ENCODE measurements at places on chromosomes 3 and 15. TPM values are rescaled to one million over a fixed set of nuclear protein-coding genes. Genes with fewer than 3 reads are reported as not detected.

The MAPKAPK3 gene
- 65.7 TPM for total RNA-seq

The FGD5 gene
- 5.3 TPM for total RNA-seq

The EID1 gene
- total RNA-seq = 414 TPM

The LNP1 gene
- 10.0 TPM for total RNA-seq

The ZKSCAN7 gene
- total RNA-seq = 5.8 TPM

The GOLGA8S gene
- 0.48 TPM for total RNA-seq

The PLSCR5 gene
- total RNA-seq = not detected

The SLC35G2 gene
- 21.7 TPM for total RNA-seq

GRCh38 chr15:80502782-80503181, 98.6 kb downstream of the ARNT2 start:
- DNase-seq = no peak

GRCh38 chr15:89490081-89490813, 6.1 kb downstream of the RHCG start:
- no peak for DNase-seq

DNA sequence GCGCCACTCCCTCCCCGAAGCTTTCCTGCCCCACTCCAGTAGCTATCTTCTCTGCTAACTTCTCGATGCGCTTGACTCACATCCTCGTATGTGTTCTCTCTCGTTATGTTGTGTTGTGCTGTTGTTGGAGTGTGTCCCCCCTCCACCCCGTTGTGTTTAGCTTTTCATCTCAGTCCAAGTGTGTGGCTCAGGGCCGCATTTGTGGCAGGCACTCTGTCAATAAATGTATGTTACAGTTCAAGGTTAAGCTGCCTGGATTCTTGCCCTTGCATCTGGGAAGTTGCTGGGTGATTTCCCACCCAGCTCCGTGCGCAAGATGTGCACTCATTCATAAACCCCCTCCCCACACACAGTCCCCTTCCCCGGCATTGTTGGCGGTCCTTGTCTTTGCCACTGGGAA, 71.9 kb downstream of the PGPEP1L start:
- no peak for DNase-seq

DNA sequence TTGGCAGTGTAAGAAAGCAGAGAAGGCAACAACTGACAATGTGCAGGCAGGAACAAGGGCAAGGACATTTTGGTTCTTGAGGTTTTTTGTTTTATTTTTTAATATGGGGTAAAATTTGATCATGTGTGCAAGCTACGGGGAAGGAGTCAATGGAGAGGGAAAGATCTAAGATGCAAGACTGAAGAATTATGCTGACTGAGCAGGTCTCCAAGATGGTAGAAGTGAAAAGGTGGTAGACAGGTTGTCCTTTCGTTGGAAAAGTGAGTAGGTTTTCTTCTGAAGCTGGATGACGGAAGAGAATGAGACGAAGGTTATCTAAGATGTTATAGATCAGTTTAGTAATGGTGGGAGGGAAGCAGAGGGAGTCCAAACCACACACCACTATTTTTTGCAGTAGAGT, 4.2 kb downstream of the CD47 start:
- no peak for DNase-seq

DNA sequence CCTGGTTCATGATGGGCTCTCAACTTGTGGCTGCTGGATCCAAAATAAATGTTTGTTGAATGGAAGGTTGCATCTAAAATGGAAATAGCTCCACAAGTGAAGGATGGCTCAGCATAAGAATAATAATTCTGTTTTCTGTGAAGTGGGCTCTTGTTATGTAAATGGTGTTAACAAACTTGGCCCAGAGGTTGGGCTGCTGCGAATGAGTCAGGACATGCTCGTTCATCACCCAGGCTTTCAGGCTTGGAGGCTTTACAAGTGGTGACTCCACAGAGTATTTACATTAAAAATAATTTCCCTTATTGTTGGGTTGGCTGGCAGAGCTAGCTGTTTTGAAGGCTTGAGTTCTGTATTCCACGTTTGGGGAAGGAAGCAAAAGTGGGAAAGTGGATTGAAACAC, 60.5 kb downstream of the ITGB5 start:
- peak; percentile 76 for DNase-seq

DNA sequence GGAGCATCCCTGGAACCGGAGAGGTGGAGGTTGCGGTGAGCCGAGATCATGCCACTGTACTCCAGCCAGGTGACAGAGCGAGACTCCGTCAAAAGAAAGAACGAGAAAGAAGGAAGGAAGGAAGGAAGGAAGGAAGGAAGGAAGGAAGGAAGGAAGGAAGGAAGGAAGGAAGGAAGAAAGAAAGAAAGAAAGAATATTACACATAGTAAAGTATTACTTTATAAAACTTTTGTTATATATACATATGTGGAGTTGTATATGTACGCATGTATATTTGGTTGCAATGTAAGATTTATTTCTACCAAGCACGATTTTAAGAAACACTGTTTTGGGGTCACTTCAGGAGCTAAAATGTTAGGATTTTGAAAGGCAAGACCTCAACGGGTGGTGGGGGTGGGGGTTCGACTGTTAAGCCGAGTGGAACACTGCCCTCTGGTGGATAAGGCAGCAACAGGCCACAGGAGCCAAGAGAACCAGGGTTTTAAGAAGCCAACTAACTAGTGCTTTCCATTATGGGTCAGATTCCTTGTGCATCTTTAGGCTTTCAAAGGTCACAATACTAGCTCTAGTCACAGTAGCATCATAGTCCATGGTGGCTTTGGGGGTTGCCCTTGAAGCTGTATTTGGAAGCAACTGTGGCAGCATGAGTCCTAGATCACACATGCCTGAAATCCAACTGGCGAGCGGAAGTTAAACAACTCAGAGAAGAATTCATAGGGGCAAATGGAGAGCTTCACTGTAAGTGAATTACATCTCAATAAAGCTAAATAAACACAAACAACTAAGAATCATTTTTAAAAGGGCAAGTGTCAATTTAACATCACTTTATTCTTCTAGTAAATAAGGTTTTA, 22.5 kb downstream of the GLB1 start:
- peak; percentile 64 for DNase-seq

- DNase-seq = no peak
These were observed 49.8 kb upstream of the DCLK3 start for GRCh38 chr3:36814066-36814717.

- peak; percentile 57 for DNase-seq
These were observed at the start of gene NOX5 for GRCh38 chr15:69014454-69014853. Gene NOX5, plus strand, starts transcription at chr15:69014695. Its CDS starts 41 bp downstream, at chr15:69014736.

- no peak for DNase-seq
These were observed 135.4 kb downstream of the SYNPR start for GRCh38 chr3:63413523-63413922.

DNA sequence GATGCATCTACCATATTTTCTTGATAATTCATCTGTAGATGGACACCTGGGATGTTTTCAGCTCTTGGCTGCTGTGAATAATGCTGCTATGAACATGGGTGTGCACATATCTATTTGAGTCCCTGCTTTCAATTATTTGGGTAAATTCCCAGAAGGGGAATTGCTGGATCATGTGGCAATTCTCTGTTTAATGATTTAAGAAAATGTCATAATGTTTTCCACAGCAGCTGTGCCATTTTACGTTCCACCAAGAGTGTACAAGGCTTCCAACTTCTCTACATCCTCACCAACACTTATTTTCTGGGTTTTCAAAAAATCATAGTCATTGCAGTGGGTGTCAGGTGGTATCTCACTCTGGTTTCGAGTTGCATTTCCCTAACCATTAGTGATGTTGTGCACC, 64.4 kb downstream of the NSMCE3 start:
- no peak for DNase-seq

GRCh38 chr3:24503616-24504113, 9.0 kb upstream of the THRB start:
- DNase-seq = no peak

DNA sequence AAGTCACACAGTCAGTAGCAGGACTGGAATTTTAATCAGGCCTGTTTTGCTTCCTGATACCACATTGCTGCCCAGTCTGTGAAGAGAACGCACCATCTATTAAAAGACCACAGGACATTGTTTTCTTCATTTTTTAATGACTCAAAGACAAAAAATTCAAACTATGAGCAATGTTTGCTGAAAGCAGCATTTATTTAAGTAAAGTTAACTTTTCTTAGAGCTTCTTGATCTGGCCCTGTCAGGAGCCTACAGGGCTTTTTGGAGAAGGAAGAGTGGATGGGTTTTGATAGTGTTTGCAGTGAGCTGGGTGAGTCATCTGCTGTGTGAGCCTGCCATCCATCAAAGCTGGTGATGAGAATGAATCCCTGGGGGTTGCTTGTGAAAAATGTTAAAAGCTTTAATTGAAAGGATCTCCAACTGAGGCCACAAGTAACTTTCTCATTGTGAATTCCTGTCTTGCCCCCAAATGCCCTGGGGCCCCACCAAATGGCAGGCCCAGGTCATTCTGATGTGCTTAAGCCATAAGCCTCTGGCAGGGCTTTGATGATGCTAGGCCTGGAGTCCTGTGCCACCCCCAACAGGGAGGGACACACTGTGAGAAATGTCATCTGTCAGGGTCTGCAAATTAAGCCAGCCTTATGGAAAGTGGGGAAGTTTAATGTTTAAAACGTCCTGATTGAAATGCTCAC, 136.2 kb upstream of the PFN2 start:
- DNase-seq = peak; percentile 98

DNA sequence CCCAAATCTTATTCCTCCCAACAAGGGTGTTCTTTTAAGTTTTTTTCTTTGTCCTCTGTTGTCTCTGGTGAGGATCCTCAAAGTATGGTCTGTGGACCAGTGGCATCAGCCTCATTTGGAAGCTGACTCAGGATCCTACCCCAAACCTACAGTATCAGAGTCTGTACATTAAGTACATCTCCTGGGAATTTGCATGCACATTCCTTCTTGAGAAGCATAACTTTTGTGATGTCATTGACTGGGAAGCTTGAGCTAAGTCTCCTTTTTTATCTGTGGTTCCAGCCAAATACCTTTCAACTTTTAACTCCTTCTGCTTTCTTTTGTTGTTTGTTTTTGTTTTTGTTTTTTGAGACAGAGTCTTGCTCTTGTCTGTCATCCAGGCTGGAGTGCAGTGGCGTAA, 40.5 kb downstream of the ARMC8 start:
- DNase-seq = no peak

- DNase-seq = no peak
These were observed 42.8 kb upstream of the PLOD2 start for GRCh38 chr3:146203776-146204175.

GRCh38 chr3:180626844-180627243, 24.9 kb downstream of the TTC14 start:
- no peak for DNase-seq

- DNase-seq = peak; percentile 39
These were observed 26.2 kb downstream of the RBPMS2 start for GRCh38 chr15:64749167-64749566.

DNA sequence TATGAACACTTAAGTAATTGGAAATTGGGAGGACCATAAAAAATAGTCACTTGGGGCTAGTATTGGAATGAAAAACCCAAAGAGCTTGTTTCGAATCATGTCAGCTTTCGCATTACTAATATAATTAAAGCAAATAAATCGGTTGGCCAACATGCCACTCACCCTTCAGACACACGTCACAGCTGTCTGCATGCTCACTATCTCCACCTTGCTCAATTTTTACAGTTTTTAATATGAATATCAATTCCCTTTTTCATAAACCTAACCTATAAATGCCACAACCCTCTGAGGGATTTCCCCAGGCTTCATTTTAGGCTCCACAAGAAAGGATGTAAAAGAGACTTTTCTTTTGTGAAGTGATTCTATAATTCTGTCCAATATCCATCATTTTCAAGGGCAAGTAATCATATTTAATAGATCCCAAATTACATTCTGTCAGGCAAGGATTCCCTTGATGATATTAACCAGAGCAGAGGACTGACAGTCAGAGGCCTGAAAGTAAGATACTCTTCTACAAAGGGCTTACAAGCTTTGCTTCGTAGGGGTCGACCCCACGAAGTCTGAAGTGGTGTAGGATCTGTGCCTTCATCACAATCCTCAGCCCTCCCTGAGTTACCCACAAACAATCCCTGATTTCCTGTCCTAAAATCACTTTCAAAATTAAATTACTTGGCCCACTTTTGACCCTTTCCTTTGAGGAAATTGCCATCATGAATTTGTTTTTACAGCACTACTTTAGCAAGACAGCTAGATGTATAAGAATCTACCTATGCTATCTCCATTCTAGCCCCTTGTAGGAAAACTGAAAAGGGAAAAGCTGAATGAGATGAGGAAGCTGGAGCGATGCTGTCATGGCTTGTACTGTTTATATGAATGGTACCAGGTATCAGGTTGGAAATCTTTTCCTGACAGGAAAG, 44.5 kb downstream of the NANOGP8 start:
- no peak for DNase-seq

DNA sequence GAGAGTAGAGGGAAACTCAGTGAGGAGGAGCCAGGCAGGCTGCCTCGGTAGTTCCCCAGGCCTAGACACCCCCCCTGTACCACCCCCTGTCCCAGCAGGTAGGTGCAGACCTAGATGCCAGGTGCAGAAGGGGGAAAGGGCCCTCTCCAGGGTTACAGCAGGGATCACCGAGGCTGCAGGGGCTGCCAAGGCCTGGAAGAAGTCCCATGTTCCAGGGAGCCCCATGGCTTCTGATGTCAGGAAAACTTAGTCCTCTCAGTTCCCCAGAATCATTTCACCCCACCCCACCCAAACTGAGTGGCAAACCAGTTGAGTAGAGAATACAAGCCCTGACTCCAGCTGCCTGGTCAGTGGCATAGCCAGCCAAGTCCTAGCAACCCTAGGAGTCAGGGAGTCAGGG, 7.4 kb upstream of the SEMA3B start:
- no peak for DNase-seq

DNA sequence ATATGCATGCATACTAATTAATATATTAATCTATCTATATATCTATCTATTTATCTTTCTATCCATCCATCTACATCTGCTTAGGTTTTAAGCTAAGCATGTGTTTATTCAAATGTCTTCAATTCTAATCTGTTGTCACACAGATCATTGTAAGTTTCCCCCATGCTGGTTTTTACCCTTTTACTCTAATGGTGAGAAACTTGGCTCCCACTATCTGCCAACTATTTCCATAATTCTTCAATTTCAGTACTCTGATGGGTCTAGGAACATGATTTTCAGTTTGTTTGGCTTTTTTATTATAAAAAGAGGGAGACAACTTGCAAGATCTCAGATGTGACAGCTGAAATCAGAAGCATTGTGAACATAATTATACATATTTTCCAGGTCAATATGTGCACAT, 773.8 kb downstream of the PLOD2 start:
- no peak for DNase-seq

GRCh38 chr15:42594095-42594494, 18.7 kb downstream of the STARD9 start:
- no peak for DNase-seq

DNA sequence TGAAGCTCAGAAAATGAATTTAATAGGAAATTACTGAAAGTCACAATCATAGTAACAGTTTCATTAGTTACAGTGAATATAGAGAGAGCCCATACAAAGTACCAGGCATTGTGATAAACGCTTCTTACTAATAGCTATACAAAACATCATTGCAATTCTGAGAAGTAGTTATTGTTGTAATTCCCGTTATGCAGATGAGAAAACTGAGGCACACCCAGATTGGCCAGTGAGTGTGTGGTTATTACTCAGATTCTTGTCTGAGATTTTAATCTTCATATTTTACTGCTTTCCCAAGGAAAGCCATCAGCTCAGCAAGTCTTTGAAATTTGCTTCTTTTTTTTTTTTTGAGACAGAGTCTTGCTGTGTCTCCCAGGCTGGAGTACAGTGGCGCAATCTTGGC, 14.3 kb downstream of the FLNB start:
- DNase-seq = no peak

GRCh38 chr15:75625542-75626347, at the start of gene SNUPN:
Gene SNUPN, minus strand, starts transcription at chr15:75625725. Its CDS starts 4,674 bp downstream, at chr15:75621051.
- DNase-seq = peak; percentile 90

- DNase-seq = no peak
These were observed 37.8 kb downstream of the LSM3 start for GRCh38 chr3:14216257-14217048.

- no peak for DNase-seq
These were observed 143.9 kb downstream of the ZNF609 start for GRCh38 chr15:64604319-64604718.

Data from RPMI7951 (cell line).